Fibroblast of skin of left quadriceps (primary cell): ENCODE measurements at places on chromosomes 6 and 20.

- DNase-seq, result no peak
Measured at GRCh38 chr20:21090721-21091120, 15.4 kb downstream of the LINC00237 start.

DNA sequence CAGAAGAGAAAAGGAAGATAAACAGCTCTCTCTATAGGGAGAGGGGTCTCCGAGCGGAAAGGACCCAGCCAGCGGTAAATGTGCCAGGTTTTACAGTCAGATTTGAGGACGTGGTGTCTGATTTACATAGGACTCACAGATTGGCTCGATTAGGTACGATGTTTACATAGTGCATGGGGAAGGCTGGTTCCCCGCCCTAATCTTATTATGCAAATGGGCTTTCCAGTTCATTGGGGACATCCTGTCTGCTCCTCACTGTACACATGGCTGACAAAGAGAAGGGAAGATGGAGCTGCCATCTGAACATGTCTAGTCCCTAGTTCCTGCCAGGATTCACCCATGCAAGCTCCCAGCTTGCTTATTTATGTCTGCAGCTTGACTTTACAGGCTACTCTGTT lies 119.9 kb downstream of the RNF144B start:
- DNase-seq, result no peak

DNA sequence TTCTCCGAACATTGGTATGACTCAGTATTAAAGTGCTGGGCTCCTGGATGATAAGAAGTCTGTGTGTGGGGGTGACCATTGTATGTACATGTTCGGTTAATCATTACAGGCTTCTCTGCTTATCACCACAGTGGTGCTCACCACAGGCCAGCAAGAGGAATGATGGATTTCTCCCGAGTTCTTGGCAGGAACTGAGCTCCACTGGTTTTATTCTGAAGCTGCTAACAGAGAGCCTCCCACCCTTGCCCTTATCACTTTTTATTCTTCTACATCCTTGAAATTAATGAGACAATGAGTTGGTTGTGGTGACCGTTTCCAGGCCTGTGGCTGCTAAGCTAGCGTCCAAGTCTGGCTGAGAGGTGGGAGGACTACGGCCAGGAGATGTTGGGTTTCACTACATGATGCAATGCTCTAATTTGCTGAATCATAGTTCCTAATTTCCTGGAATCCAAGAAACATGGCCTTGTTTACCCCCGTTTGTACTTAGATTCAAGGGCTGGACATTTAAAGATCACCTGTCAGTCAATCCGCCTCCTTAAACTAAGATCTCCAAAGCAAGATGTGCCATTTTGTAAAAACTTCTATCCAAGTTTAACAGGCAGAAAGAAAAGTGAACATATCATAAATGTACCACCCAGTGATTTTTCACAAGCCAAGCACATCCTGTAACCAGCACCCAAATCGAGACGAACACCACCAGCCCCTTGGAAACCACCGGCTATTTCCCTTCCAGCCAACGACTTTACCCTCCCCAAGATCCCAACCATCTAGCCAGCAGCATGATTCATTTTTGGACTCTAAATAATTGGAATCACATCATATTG lies 172.5 kb downstream of the FOXA2 start:
- peak; percentile 5 for DNase-seq

- DNase-seq, result no peak
Measured at GRCh38 chr6:25448965-25449538, 169.9 kb downstream of the CARMIL1 start.

GRCh38 chr20:34971561-34972235 lies 16.0 kb downstream of the MYH7B start:
- no peak for DNase-seq

DNA sequence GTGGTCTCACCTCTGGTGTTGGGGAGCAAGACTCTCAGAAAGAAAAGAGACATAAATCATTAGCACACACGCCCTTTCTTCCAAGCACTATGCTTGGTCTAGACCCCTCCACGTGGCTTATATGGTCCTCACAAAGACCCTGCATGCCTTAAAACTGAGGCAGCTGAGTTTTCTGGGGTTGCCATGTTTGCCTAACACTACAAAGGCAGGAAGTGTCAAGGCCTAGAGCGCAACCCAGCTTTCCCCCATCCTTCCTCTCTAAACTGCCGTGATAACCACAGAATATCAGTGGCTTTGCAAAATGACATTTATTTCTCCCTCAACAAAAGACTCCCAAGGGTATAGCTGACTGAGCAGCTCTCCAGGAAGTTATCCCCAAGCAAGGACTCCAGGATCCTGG lies 146.5 kb upstream of the TOP1 start:
- no peak for DNase-seq

GRCh38 chr6:43125555-43125954 lies 45.5 kb upstream of the SRF start:
- DNase-seq, result no peak

GRCh38 chr6:38505826-38506225 lies 133.9 kb downstream of the BTBD9 start:
- no peak for DNase-seq

GRCh38 chr6:34520645-34521462 lies 35.3 kb downstream of the SPDEF start:
- no peak for DNase-seq

GRCh38 chr6:113182370-113183141 lies 674.6 kb upstream of the MARCKS start:
- peak; percentile 86 for DNase-seq

GRCh38 chr6:157187182-157188083 lies 135.9 kb downstream of the TMEM242 start:
- DNase-seq, result no peak

- DNase-seq, result no peak
Measured at GRCh38 chr6:135258970-135259369, 77.9 kb downstream of the MYB start.

- DNase-seq, result no peak
Measured at GRCh38 chr6:3333263-3333662, 74.5 kb downstream of the PSMG4 start.

DNA sequence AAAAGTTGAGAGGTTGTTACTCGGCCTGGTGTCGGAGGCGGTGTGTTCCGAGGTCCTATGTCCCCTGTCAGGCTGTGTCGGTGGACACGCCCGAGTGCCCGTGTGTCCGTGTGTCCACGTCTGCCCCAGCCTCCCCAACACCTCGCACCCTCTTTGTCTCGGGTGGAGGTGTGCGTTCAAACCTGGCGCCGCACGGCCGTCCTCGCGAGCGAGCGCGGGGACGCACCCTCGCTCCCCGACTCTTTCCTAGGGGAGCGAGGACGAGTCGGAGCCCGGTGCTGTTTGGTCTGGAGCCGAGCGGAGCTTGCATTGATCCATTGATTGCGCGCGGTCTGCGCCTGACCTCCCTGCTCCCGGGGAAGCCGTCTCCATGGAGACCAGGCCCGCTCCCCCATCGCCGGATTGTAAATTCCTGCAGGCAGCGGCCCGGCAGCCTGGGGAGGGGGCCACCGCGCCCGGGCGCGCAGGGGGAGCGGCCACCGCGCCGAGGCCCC lies 411 bp upstream of the SCUBE3 start:
- DNase-seq, result no peak

- DNase-seq, result no peak
Measured at GRCh38 chr20:62892348-62893304, 31.0 kb upstream of the TCFL5 start.

DNA sequence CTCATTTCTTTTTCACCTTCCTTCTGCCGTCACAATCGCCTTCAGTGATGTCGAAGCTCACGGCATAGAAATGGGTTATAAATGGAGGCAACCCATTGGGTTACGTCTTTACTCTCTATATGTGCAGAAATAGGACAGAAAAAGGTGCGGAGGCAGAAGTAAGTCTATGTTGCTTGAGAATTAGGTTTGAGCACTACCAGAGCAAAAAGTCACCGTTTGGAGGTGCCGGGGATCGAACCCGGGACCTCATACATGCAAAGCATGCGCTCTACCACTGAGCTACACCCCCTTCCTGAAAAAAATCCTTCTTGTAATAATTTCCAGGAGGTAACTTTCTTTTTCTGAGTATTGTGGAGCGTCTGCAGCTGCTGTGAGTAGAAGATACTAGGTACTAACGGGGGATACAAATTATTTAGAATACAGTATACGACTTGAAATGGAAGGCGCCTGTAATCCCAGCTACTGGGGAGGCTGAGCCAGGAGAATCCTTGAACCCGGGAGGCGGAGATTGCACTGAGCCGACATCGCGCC lies 134.2 kb downstream of the TRIM27 start:
- peak; percentile 36 for DNase-seq

DNA sequence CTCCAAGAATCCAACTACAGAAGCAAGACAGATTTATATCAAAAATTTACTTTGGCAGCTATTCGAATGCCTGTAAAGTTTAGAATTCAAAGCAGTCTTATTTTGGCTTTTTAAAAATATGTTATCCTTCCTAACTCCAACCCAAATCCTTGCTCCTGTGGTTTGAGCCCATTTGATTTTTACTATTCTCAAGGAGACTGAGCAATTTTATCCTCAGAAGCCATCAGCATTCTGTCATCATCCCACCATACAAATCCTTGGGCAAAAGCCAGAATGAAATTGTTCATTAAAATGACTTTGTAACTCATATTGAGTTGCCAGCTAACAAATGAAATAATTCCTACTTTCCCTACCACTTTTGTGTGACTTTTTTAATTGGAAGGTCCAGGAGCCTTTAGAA lies 392.8 kb downstream of the ADGRB3 start:
- DNase-seq, result no peak
